ENCODE measurements at places on chromosomes 7 and 10.

GRCh38 chr10:78798976-78799730 is 269.6 kb upstream of the ZMIZ1 start:
- DNase-seq, result no peak

DNA sequence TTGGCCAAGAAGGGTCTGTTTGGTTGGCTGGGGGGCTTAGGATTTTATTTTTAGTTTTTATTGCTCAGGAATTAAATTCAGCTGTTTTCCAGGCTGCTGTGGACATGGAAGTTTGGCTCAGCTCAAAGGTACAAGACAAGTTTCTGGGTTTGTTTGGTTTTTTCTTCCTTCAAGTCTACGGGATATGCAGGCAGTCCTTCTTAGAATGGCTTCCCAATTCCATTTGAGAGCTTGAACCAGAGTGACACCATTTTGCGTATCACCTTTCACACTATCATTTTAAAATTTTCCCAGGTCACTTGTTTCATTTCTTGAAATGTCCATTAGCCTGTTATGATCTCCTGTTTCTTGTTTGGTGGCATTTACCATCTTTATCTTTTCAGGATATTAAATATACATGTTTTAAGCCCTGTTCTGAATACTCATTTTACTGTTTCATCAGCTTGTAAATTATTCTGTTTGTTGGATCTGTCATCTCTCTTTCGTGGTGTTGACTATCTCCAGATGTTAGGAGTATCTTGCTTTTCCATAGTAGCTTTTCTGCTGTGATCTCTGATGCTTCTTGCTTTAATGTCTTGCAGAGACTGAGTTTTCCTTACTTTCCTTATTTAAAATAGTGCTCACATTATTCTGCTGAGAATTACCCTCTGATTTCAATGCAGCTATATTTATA is 9.4 kb upstream of the TMEM168 start:
- DNase-seq, result no peak

DNA sequence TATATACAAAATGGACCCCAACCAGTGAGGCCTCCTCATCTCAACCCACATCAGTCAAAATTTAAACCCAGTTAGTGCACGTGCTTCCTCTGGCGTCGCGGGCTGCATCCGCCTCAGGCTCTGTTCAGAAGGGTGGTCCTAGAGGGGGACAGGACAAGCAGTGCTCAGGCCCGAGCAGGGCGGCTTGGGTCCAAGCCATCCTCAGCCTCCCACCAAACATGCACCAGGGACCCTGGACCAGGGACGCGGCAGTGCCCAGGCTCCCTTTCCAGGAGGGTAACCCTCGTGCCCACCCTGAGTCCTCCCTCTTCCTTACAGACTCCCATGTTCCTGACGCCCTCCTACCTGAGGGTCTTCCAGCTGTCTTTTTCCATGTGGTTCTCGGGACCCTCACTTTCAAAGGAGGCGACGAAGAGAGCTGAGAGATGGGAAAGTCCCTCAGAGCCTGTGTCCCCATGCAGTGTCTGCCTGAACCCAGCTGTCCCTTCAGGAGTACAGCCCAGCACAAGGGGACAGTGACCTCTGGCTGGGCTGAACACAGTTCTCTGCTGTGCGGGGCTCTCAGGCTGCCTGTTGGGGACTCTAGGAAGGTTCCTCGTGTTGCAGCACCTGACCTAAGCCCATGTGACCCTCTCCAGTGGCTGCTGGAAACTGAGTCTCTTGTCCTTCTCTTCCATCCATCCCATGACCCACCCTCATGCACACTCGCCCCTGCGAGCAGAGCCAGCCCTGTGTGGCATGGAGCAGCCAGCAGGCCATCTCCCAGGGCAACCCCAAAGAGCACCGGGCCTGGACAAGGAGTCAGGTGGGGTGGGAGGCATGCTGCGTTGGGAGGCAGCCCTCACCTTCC is 58.1 kb downstream of the CSGALNACT2 start:
- no peak for DNase-seq

GRCh38 chr10:78194539-78195402 is 161.1 kb downstream of the RPS24 start:
- DNase-seq, result no peak

DNA sequence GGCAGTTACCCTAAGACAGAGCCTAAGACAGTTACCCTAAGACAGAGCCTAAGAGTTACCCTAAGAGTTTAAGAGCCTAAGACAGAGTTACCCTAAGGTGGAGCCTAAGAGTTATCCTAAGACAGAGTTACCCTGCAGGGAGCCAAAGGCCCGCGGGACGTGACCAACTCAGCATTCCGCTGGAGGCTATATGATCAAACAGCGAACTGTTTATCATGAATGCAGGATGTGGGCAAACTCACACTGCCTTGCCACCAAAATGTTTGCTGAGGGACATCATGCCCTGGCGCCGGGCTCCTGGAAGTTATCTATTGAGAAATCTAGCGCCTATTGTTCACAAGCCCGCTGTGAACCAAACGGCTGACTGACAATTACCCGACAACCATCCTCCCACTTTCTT is 49.9 kb downstream of the BLVRA start:
- no peak for DNase-seq

GRCh38 chr10:43673471-43673870 is 24.8 kb upstream of the ZNF32 start:
- no peak for DNase-seq

DNA sequence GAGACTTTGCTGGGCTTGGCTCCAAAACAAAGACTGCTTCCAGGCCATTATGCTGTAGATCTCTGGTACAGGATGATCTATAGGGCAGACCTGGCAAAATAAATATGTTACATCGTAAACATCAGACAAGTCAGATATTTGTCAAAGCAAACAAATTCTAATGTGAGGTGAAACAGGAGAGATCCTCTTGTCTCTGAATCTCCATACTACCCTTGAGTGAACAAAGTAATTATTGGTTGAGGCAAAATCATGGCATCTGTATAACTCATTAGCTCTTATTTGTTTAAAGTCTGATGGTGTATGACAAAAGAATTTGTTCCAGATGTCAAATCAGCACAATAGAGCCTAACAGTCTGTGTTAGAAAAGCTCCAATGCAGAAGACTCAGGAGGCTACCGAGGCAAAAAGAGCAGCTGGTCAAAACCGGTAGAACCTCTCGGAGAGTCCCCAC is 1291.5 kb downstream of the TYW1 start:
- DNase-seq, result no peak

DNA sequence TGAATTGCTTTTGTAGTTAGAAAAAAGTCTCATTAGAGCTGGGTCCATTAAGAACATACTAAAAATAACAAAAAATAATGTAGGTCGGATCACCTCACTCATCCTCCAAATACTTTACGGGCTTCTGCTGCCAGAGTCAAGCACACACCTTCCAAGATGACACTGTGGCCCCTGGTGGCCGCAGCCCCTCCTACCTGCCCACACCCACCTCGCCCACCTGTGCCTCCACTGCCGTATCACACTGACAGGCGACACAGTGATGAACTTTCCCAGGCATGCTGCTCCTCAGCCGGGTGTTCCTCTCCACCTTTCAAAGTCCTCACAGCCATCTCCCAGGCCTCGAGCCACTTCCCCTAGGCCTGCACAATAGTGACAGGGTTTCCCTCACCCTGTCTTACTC is 60.9 kb downstream of the STK17A start:
- DNase-seq, result no peak

- peak; percentile 72 for DNase-seq
These were observed 269 bp downstream of the CALD1 start for GRCh38 chr7:134779741-134780065.

DNA sequence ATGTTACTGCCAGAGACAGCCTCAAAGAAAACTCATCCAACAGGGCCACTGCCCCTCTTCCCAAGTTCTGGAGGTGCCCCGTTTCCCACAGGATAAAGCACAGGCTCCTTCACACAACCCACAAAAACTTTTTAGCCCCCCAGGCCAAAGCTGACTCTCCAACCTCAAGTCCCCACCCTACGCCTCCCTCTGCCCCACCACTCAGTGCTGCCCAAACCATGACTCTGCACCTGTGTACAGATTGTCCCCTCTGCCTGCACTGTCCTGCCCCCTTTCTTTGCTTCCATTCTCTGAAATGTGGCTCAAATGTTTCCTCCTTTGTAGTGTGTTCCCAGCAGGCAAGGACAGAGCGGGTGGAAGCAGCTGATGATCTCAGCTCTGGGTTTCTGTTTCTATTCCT is 284.0 kb downstream of the GRID1 start:
- DNase-seq, result no peak

DNA sequence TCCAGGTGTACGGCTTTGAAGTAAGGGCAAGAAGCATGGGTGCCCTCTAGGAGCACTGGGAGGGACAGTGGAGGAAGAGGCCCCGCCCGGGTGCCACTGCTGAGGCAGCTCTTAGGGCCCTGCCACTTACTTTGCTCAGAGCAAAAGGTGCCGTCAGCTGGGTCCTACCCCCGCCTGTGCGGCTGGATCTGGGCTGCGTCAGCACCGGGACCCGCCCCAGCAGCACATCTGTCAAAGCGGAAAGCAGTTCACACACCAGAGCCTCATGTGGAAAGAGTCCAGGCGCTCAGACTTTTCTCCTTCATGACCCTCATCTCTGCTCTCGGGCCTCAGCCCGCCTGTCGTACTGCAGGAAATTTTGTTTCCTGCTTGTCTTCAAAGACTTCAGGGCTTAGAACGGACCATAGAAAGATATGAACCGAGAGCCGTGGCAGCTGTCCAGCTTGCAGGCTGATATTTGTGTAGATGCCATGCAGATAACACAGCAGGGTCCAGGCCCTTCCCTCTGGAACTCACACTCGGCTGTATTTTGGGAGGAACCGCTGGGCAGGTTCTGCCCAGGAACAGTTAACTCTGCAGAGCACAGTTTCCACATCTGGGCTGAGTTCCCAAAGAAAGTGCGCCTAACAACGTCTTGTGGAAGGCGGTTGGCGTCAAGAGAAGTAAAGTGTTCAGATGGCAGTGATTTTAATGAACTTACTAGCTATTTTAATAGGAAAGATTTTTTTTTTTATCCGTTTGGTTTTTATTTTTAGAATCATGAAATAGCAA is 44.3 kb upstream of the PRKAR1B start:
- DNase-seq, result peak; percentile 79

Data from right kidney (tissue), 9 donors.